Effector memory CD4-positive, alpha-beta T cell (primary cell): ENCODE measurements at places on chromosomes 6 and 20.

DNA sequence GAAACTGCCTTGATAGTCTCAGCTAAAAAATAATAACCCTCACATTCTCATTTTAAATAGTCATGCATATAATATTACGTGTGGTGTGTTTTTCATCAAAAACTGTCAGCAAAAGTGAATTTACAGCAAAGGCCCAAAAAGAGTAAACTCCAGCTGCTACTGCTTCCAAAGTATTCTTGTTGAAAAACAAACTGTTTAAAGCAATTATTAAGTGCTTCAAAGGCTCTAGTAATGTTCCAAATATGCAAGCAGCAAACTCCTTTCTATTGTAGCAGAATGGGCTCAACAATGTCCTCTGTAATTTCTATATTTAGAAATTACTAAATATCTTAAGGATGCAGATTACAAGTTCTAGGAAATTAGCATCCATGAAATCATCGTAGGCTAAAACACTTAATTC is 280.0 kb upstream of the TBX18 start:
- DNase-seq = no peak

- no peak for DNase-seq
These were observed 713.7 kb upstream of the EPHA7 start for GRCh38 chr6:94133106-94133505.

DNA sequence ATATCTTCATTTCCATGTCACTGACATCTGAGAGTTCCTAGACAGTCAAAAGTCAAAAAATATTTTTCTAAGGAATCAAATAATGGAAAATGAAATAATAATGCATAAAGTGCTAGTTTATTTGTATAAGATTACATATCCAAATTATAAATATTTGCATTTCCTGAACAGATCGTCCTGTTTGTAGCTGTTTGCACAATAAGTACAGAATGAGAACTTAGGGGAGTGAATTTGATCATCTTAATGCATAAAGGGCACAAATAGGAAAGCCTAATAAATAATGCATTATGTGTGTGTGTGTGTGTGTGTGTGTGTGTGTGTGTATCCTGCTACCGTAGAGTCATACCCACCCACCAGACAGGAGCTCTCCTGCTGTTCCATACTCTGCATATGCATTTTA is 521.0 kb upstream of the EPHA7 start:
- DNase-seq = no peak

DNA sequence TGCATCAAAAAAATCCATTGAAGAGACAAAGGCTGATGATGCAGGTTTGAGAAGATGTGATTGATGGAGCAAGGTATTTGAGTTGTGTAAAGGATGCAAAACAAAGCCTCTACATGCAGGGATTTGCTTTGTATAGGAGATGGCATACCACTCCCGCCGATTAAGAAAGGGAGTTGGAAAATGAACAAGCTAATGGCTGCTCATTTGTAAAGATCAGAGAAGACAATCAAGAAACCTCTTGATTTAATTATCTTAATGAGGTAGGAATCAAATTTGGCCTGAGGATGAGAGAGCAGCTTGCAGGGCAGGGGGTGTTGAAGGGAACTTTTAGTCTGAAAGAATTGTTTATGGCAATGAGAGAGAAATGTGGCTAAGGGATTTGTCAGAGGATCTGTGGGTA is 448.2 kb upstream of the ADGRB3 start:
- no peak for DNase-seq

DNA sequence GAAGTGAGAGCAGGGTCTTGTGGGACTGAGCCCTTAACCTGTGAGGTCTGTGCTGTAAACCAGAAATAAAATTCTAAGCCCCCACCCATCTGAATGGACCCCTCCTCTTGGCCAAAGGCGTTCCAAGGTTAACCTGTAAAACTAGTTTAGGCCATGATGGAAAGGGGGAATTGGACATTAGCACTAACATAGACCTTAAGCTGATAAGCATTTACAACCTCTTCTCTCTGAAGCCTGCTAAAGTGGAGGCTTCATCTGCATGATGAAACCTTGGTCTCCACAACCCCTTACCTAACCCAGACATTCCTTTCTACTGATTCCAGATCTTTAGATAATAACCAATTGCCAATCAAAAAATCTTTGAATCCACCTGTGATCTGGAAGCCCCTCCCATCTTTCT is 25.8 kb downstream of the PIGT start:
- no peak for DNase-seq

DNA sequence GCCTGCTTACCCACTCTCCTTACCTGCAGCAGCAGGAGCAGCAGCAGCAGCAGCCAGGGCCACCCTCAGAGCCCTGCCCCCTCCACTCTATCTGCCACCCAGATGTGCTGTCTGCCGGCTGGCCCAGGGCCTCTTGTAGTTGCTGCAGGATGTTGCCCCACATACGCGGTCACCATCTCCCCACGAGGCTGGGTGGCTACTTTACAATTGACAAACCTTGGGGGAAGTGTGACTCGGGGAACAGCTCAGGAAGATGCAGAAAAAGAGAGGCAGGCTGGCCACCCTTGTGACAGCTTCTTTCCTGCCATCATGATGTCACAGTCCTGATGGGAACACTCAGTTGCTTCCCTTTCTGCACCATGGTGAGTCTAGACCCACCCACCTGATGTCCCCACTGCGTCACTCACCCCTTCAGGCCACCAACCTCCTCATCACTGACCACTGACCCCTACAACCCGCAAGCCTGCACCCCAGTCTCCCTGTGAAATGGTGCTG is 14.5 kb downstream of the TREM1 start:
- DNase-seq = no peak

DNA sequence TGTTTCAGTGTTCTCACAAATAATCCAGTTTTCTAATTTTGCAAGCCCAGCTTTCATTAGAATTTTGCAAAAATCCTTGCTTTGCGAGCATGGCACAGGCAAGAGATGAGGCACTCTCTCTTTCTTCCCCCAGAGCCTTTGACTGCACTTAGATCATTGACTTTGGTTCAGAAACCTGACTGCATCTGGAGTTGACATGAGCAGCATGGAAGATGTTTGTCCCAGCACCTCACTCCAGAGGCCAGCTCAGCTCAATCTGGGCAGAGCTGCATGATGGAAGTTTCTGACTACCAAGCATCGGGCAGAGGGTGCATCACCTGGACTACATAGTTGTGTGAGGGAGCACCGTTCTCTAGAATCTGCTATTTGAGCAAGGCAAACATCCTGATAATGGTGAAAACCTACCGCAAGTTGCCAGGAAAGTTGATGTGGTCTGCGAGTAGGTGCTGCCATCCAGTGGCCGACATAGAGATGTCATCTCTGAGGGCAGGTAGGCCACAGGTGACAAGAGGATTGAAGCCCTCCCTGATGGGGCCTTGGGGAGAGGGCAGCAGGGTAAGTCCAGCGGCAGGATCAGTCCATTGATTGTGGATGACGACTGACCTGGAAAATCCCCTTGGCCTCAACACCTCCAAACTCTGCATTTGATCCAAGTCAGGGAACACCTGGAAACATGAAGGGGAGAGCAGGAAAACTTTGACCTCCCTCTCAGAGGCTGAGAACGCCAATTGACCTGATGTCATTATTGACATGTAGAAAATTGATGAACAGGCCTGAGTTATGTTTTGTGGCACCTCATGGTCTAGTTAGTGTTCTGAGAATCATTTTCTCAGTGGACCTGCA is 3.8 kb upstream of the LPA start:
- DNase-seq = no peak

- DNase-seq = peak; percentile 65
These were observed 5.4 kb downstream of the CCND3 start for GRCh38 chr6:41936073-41936837.

DNA sequence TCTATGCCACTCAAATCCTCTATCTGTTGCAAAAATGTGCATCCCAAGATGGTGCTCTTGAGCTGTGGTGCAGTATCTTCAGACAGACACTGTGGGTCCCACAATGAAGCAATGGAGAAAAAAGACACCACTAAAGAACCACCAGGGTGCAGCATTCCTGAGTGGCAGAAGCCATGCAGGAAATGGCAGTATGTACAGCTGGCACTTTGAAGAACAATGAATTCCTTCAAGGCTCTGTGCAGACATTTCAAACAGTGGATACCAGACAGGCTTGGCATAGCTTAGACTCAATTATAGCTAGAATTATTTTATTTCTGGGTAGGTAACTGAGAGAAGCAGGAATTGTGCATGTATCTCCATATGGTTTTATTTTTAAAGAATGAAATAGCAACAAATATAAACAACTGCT is 24.0 kb upstream of the HDAC2 start:
- DNase-seq = no peak

DNA sequence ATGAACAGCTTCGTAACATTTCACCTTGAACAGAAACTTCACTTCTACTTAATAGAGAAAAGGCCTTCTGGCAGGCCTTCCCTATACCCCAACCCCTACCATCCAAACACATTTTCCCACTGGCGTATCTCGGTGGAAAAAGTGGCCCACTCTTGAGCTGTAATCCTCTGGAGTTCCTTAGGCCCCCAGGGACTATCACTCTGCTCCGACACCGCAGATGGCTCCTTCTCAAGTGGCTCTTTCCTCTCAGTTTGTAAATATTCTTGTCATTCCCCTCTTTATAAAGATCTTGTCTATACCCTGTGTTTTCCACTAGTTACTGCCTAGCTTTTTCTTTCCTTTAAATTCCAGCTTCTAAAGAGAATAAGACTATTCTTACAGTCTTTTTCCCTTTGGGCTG is 108.7 kb downstream of the MYB start:
- no peak for DNase-seq

DNA sequence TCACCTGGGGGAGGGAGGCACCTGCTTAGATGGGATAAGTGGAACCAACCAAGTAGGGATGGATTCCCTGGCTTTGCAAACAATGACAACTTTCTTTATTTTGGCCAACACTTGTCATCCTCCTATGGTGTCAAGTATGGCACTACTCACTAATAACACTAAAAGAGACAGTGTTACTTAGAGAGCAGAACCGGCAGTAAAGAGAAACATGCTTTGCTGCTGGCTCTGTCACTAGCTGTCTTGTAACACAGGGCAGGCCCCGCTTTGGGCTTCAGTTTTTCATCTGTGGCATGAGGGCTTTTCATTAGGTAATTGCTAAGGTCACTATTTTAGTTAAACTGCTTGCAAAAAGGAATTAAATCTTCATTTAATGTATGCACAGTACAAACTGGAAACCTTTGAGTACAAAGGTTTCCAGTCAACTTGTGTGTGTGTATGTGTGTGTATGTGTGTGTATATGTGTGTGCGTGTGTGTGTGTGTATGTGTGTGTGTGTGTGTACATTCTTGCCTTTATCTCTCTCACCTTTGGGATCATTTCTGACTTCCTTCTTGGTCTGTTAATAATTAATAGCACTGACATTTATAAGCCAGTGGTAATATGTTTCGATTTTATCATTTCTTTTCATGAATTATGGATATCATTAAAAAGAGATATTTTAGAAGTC is 64.7 kb downstream of the BTBD3 start:
- no peak for DNase-seq
